ENCODE measurements at places on chromosomes 3 and 15.

DNA sequence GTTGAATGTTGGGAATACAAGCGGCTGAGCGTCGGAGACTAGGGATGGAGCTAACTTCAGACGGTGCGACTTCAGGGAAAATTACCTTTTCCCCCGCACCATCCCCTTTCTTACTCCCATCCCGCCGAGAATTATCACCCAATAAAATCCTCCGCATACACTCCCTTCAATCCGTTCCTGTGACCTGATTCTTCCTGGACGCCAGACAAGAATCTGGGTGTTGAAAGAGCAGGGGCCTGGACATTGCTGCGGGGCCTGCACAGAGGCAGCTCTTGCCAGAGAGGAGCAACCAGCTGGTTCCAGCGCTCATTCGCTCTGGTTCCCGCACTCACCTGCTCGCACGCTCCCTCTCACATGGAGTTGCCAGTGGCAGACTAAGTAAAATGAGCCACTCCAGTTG, 241.9 kb downstream of the ALCAM start:
- DNase-seq, result no peak

DNA sequence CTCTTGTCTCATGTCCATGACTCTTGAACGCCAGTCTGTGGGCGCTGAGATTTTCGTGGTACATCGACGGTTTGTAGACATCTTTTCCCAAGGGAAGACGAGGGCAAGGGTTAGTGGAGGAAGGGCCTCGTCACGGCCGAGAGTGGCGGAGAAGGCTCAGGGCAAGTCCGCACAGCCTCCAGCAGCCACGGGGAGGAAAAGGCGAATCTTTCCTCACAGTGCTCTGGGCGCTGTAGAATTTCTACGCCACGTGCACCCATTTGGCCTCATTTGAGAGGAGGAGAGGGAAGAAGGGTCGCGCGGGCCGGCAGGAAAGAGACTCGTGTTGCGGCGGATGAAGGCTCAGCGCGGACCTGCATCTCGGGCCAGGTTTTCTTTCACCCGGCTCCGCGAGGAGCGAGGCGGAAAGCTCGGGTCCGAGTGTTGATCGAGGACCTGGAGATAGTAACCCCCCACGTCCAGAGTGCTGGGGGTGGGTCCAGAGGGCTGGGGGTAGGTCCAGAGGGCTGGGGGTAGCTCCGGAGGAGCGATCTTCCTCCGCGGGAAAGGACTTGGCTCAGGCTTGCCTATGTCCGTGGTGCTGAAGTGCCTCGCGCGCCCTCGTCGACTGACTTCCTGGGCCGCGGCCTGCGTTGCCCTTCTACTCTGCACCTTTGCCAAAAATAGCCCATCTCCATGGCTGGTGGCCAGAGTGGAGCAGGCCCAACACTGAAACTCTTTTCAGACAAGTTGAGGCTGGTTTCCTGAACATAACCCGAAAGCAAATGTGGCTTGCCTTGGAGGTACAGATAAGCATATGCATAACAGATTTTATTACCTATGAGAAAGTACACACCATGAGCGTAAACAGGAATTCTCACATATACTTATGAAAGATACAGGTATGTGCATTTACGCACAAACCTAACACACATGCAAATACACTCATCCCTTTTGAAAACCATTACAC, 1.1 kb downstream of the SLC35G2 start:
- DNase-seq, result peak; percentile 71

- DNase-seq, result no peak
These were observed 237.8 kb upstream of the GADL1 start for GRCh38 chr3:31132132-31132769.

- DNase-seq, result peak; percentile 4
These were observed 30.4 kb downstream of the NXPE3 start for GRCh38 chr3:101809178-101810021.

- DNase-seq, result no peak
These were observed 407.3 kb upstream of the CBLB start for GRCh38 chr3:106276151-106276550.

- DNase-seq, result no peak
These were observed 36.3 kb upstream of the NECTIN3 start for GRCh38 chr3:111035316-111035715.

GRCh38 chr3:58955308-58955707, 94.5 kb downstream of the CFAP20DC start:
- DNase-seq, result no peak

DNA sequence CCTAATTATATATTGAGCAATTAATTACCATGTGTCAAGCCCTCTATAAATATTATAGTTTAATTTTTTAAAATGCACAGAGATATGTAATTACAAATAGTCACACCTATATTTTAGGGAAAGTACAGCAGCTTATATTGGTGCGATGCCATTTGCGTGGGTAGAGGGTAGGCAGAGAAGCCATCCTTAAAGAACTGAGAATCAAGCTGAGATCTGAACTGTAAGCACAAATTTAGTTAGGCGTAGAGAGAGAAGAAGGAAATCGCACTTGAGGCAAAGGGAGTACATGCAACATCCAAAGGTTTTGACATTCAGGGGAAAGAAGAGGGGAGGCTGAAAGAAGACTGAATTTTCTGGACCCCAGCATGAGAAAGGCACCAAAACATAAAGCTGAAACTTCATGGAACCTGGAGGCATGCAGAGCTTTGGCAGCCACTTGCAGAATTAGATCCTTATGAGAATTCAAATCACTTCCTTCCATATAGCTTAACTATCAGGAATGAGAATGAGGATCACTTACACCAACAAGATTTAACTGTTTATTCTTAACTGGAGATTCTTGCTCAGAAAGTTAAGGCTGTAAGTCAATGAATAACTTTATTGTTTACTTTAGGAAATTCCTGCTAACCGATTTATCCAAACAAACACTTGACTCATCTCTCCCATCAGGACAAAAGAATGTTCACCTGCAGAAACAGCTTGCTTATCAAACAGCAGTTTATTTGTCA, 114.3 kb downstream of the TGFBR2 start:
- no peak for DNase-seq

DNA sequence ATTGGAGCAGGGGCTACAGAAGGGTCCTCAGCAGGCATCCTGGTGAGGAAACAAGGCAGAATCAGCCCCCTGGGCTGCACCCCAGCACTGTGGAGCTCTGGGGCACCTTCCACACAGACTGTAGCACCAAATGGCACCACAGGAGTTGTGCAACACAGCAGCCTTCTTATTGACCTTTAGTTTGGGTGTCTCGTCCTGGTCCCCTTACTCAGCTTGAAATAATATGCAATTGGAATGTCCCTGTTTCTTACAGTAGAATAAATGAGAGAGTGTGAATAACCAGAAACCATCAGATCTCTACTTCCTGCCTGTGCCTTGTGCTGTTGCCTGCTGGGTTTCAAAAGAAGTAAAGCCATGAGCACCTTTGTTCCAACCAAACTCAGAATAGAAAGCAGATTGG, 44.5 kb downstream of the RPLP1 start:
- no peak for DNase-seq

GRCh38 chr15:59594493-59594942, 17.1 kb upstream of the GCNT3 start:
- DNase-seq, result no peak

DNA sequence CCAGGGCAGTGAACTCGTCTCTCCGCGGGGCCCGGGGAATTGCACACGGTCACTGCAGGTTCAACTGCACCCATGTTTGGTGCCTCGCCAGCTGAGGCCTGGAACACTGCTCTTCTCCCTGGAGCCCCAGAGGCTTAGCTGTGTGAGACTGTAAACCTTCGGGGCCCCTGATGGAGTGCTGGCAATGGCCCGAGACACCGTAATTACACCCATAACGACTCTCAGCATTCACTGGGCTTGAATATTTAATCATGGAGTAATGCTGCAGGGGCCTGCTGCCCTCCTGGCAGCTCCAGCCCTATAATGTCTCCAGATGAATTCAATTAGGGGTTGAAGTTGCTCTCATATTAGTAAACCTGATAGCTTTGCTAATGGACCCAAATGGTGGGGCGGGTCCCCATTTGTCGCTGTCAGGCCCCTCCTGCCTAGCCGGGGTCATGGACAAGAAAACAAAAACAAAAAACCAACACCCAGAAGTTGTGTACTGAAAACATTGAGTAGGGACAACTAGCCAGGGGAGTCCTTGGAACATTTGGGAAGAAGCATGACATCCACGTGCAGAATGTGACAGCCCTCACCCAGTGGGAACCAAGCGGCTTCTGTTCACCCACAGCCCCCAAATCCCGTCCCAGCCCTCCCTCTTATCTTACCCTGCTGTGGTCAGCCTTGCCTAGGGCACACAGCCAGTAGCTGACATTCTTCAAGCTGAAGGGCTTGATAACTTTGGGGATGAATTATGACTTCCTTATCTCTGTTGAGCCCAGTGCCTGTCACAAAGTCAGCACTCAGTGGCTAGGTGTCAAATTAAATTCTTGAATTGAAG, 74.3 kb upstream of the SCN5A start:
- no peak for DNase-seq

GRCh38 chr15:83292317-83292716, 7.9 kb upstream of the BNC1 start:
- DNase-seq, result no peak

DNA sequence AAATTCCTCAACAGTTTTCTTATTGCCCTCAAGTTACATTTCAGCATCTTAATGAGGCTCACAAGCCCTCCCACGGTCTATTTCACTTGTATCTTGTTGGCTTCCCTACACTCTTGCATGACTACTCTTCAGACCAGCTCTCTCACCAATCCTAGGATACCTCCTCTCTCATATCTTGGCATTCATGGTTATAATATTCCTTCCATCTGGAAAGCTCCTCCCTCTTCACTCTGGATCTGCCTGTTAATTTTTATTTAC, 8.5 kb upstream of the CCDC80 start:
- DNase-seq, result no peak

GRCh38 chr3:157310329-157311052, 126.2 kb upstream of the PTX3 start:
- DNase-seq, result no peak

- DNase-seq, result no peak
These were observed 40.6 kb upstream of the BCL2A1 start for GRCh38 chr15:80011596-80011995.

- DNase-seq, result no peak
These were observed 508.8 kb downstream of the DIPK2A start for GRCh38 chr3:144480416-144480919.

GRCh38 chr15:91412138-91412928, 312.3 kb downstream of the SV2B start:
- no peak for DNase-seq

DNA sequence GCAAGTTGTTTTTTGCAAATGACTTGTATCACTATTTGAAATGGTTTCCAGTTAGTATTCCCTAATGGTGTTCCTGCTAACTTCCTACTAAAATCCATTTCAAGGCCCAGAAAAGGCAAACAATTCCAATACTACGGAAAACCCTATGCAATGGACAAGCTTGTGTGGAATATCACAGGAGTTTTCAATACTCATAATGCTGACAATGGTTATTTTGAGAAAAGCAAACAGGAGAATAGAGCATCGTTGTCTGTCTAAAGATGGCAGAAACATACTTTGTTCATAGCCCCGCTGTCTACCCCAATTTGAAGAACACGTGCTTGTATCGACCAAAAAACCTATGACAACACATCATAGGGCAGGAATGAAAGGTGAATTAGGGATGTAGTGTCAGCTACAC, 327.9 kb downstream of the CHST2 start:
- DNase-seq, result no peak

DNA sequence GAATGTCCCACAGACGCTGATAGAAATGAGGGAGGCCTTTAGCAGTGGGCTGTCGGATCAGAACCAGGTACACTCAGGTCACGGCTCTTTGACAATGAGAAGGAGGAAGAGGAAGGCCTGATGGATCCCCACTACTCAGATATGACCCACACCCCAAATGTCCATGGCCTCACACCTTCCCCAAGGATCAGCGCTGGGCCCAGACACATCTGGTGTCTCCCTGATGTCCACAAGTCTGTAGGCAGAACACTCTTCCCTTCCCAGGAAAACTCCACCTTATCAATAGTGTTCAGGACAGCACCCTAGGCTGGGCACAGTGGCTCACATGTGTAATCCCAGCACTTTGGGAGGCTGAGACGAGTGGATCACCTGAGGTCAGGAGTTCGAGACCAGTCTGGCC, 33.3 kb upstream of the SFMBT1 start:
- DNase-seq, result no peak

GRCh38 chr15:23687143-23687470, at the start of gene NDN:
NDN (minus strand) TSS chr15:23687305; CDS start chr15:23687217, 88 bp downstream.
- DNase-seq, result no peak

DNA sequence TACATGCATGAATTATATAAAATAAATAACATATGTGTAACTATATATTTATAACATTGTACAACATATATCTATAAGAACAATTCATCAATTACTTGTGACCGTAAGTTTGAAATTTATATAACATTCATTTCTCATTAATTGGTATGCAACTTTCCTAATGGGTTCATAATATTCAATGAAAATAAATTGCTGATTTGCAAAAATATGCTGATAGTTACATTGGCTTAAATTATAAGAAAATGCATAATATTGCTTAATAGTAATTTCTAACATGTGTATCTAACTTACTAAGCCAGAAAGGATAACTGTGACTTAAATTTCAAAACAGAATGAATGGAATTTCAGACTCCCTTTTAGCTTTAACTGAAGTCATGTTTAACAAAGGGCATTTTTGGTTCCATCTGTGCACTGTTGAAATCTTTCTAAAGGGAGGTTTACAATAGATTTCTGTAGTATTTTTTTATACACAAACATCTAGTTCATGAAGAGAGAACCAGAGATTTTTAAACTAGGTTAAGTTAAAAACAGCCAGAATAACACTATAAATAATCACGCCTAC, 310.9 kb downstream of the TBC1D5 start:
- DNase-seq, result no peak

DNA sequence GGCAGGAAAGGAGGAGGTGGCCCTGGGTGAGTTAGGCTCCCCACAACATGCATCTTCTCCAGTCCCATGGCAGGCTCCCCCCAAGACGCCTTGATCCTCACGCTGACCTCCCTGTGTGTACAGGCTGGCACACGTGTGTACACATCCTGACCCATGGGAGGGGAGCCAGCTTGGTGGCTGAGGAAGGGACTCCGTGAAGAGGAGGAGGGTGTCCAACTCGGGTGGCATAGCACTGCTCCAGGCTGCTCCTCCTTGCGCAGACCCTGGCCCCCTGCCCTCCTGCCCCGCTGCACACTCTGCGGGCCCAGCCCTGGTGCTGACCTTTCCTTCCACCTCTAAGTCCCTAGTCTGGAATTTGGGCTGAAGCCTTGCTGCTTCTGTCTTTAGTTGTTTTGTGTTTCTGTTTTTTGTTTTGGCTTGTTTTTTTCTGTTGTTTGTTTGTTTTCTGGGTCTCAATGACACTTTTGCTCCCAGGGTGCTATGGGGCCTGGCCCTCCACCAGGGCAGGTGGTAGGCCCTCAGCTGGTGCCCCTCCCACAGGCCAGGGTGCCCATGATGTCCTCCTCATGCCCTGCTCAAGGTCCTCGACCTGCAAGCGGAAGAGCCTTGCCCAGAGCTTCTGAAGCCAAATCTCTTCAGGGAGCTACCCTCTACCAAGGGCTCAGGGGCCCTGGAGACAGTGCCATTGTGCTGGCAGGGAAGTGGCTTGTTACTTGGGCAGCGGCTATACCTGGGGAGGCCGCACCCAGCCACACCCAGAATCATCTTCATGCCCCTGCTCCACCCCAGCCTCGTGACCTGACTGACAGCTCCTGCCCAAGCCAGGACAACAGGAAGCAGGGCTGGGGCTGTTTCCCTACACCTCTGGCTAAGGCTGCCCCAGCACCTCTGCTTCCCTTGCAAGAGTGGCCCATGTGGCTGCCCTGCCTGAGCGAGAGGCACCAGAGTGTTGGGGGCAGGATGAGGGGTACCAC, 5.1 kb downstream of the EPHB3 start:
- DNase-seq, result no peak

- DNase-seq, result no peak
These were observed 60.4 kb upstream of the SLC2A2 start for GRCh38 chr3:171086914-171087313.

- DNase-seq, result no peak
These were observed 7.6 kb downstream of the SCG3 start for GRCh38 chr15:51688863-51689262.
